ENCODE measurements at places on chromosomes 2 and 18. TPM values are rescaled to one million over a fixed set of nuclear protein-coding genes. Genes with fewer than 3 reads are reported as not detected.

SCYGR3 gene
- polyA plus RNA-seq = not detected

AGXT gene
- not detected for polyA plus RNA-seq

CDK5R2 gene
- 0.29 TPM for polyA plus RNA-seq

CCDC102B gene
- polyA plus RNA-seq = 11.9 TPM

KLHL41 gene
- 4,199 TPM for polyA plus RNA-seq

SERPINB4 gene
- not detected for polyA plus RNA-seq

HNMT gene
- polyA plus RNA-seq = 18.9 TPM

EML6 gene
- polyA plus RNA-seq = 26.8 TPM

GRCh38 chr2:190380962-190381412, 27.2 kb upstream of the MFSD6 start:
- no peak for DNase-seq

- DNase-seq = no peak
These were observed 1.9 kb downstream of the CHRNG start for GRCh38 chr2:232541195-232541960.

- DNase-seq = no peak
These were observed 19.3 kb upstream of the HDAC4 start for GRCh38 chr2:239420082-239420481.

DNA sequence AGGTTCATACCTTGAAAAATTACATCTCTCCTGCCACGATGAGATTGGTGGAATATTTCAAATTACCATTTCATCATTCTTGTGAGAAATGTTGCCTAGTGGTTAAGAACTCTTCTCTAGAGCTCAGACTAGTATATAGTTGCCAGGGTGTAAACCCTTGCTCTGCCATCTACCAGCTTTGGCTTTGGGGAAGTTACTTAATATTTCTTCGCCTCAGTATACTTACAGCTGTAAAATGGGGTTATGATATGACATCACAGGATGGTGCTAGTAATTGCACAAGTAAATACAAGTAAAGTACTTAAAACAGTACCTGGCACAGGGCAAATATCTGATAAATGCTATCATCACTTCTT, 1.5 kb downstream of the SPOPL start:
- no peak for DNase-seq

GRCh38 chr2:230335461-230335863, 8.5 kb downstream of the SP140L start:
- DNase-seq = no peak

- no peak for DNase-seq
These were observed 119.0 kb downstream of the FEZ2 start for GRCh38 chr2:36478999-36479398.

DNA sequence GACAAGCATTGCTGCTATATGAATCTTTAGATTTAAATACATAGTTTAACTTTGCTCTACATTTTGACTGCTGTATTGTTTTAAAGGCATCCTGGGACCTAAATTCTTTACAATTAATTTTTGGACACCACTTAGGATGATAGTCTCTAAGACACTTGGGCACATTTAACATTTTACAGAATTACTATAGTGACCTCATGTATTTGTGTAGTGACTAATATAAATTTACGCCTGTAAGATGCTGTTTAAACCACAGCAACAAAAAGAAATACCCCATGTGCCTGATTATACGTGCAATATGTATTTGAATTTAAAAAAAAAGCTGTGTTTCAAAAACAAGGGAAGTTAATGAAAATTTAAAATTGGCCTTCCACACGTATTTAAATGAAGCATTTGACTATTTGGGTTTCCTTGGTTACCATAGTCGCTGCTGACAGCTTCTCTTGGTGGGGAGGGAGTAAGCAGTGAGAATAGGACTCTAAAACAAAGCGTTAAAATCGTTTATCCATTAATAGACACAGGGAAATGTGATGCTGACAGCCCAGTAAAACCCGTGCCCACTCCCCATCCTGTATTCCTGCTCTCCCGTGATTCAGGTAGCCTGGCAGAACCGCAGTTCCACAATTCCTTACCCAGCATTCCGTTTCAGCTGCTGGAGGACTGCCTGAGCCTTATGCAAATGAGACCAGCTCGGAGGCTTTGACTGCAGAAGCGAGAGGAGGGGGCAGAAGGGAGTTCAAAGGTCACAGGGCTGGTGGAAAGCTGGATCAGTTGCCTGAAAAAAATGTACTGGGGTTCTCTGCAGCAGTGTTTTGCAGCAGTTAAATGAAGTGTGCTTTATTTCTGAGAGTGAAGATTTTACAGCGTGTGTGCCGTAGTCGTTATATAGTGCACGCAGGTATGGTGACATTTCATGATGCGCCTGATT, 104.3 kb downstream of the CSRNP3 start:
- no peak for DNase-seq

DNA sequence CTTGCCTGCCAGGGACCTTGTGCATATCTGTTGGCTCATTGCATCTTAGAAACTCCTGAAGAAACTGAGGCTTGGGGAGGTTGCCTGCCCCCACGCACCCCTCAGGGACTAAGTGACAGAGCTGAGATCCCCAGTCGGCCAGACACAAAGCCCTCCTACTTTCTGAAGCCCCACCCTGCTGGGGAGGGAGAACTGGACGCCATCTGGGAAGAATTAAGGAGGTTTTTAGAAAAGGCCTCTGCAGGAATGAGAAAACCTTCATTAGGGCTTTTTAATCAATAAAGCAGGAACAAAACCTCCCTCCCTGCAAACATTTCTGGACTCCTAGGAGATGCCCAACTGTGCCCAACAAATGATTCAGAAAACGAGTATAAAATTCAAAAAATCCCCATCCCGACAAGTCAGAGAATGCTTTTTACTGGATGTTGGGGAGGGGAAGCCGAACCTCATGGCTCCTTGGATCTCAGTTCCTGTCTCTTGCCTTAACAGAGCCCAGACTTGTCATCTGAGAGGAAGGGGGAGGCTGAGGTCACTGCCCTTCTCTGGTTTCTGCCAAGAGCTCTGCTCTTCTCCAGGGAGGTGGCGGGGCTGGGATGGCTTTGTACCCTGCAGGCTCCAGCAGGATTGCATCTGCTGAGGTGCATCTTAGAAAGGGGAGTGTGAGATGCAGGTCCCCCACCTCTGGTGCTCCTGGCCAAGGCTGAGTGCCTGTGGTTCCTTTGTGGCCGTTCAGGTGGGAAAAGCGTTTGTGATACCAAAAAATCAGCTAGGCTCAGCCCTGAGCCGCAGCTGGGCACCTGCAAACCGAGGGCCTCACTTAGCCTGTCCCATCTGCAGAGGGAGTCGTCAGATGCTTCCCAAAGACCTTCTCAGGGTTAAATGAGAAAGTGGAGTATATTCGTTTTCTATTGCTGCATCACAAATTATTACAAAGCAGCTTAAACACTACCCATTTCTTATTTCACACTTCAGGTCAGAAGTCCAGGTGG, 142.4 kb downstream of the ZFP36L2 start:
- no peak for DNase-seq

DNA sequence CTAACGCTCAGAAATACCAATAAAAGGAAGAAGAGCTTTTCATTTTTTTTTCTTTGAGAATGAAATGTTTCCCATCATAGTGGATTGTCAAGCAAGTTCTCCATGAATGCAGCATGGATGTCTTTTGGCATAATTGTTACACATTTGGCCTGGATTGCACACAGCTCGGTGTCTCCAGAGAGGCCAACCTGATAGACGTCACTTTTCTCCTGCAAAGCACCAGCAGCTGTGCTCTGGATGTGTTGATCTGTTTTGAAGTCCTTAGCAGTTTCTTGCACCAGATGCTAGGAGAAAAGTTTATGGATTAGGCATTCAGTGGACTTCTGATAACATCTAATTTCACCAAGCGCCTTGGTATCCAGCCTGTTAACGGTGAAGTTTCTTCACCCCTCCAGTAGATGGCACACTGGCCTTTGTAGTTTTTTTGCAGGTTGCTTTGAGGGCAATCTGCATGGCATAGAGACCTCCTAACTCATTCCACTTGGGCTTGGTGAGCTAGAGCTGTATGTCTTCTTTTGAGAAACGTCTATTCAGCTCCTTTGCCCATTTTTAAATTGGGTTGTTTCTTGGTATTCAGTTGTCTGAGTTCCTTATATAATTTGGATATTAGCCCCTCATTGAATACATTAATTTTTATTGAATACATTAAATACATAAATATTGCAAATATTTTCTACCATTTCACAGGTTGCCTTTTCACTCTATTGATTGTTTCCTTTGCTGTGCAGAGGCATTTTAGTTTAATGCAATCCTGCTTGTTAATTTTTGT, 59.7 kb downstream of the PTH2R start:
- no peak for DNase-seq

GRCh38 chr2:235149736-235150135, 197.9 kb downstream of the SH3BP4 start:
- no peak for DNase-seq

DNA sequence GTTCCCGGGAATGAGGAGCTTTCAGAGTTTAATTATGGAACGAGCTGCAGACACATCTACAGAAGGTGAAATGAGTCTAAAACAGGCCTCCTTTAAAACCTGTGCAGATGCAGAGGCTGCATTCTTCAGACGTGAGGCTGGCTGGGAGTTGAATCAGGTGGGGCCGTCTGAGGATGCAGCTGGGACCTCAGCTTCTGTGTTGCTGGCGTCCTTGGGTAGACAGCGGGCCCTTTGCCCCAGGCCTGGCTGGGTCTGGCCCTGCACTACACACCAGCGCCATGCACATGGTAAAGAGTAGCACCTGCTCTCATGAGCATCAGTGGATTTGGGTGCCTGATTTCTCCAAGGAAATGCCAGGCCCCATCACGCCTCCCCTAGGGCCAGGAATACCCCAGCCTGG, 67.3 kb downstream of the TMEM18 start:
- no peak for DNase-seq

- DNase-seq = no peak
These were observed 123.5 kb upstream of the ZFP36L2 start for GRCh38 chr2:43349904-43350303.

DNA sequence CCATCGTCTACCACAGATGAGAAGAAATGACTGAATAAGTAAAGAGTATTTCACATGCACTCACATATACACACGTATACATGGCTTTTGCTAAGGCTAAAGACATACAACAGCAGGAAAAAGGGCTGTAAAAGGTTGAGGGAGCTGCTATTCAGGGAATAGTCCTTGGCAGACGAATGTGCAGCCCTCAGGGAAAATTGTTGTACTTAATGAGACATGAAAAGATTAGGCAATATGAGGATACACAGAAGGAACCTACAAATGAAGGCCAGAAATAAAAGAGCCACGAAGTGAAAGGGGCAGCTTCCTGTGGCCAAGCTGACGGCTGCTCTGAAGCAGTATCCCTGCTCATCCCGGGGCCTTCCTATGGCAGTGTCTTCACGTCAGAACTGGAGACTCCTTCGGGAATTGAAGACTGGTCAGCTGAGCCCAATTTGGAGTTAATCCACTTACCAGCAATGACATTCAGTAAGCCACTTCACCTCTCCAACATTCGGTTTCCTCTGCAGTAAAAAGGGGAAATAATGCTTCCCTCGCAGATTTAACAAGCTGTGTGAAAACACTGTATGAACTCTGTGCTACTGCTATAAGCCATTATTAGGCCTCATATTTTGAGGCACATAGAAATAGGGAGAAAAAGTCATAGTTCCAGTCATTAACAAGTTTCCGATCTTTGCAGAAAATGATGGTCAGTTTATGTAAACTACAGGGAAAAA, 221.8 kb downstream of the STK39 start:
- no peak for DNase-seq

GRCh38 chr2:102044967-102045489, 53.3 kb downstream of the IL1R2 start:
- DNase-seq = no peak
